ENCODE measurements at places on chromosomes 7 and 10.

GRCh38 chr7:433558-433957, 86.1 kb downstream of the PDGFA start:
- DNase-seq: no peak

DNA sequence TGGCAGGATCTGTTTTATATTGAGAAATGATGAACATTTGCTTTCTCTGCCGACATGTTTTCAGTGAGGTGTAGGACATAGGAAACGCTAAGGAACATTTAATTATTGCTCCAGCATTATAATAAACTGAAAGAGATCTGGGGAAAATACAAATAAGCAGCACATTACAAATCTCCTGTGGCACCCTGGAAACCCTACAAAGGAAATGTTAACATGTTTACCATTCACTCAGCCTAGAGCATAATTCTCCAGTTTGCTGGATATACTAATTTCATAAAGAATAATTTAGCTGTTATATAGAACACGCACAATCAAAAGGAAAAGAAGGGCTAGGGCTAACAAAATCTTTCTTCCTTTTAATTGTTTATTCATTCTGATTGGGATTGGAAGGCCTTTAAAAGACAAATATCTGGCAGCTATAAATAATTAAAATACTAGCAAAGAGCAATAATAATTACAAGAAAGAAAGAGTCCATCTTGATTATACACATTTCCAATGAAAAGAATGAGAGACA, 299.4 kb downstream of the CRPPA start:
- no peak for DNase-seq

DNA sequence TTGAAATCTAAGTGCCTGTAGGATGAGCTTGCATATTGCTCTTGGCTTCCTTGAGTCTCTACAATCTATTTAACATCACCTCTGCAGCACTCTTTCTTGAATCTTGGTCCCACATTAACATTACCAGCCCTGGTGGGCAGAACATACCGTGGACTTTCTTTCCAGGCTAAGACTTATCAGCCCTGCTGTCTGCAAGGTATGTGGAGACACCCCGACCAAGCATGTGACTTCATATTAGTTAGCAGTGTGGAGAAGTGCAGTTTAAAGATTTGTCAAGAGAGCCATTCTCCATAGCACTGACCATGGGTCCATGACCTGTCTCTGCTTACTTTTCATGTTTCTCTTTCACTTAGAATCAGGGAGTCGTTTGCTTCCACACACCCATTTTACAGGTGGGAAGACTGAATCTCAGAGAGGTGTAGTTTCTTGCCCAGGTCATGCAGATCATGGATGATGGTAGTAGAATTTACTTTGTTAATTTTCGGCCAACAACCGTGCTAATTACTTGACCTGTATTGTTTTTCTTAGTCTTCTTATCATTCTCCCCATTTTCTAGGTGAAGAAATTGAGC, 6.0 kb downstream of the CCNY start:
- no peak for DNase-seq

DNA sequence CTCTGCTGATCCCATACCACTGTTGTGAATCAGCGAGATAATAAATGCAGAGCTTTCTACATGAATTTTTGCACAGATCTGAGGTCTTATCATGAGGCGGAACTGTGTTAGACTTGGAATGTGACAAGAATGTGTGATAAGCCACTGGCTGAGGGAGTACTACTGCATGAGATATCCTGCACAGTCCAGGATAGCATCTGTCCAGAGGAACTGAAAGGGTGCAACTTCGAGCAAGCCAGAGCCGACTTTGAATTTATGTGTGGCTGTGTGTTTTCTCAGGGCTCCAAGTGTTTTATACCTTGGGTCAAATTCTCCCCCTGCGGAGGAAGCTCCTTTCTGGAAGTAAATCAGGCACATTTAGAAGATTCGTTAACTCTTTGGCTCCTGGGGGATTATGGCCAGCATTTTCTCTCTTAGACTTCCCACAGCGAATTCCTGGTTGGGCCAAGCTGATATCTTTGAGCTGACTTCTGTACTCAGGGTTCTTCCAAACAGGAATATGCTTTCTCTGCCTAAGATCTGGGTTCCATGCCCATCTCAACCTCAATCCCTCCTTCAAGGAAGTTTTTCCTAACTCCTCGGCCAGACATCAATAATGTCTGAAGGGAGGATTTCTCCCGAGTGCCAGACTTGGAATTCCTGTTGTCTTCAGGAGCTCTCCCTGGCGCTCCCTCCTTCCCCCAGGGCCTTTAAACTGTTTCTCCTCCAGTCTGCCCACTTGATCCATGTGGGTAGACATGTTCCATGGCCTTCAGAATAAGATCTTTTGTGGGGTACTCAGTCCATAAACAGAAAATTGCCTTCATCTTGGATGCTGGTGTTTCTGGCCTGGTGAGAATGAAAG, 2.5 kb upstream of the MEST start:
- DNase-seq: peak; percentile 58

DNA sequence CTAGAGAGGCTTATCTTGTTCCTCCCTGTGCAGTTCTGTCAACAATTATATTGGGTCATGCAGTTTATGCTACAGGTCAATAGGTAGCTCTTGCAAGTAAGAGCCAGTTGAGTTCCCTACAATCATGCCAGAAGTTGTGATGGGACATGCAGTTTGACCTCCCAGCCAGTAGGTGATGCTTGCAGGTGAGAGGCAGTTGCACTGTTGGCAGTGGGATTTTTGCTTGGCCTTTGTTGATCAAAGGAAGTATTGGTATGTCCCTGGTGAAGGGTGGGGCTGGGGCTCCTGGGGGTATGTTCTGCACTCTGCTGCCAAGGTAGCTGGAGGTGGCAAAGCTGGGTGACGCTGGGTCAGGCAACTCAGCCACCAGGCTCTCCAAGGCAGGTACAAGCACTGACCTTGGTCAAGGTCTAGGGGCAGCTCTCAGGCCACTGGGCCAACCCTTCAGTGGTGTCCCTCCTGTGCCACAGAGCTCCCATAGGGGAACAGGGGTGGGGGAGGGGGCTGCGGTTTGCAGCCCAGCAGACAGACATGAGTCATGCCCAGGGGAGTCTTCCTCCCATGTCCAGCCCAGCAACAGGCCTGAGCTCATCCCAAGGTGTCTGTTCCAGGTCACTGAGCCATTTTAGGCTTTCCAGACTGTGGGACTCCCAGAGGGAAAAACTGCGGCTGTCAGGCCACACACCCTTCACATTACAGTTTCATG, 43.3 kb downstream of the MEOX2 start:
- DNase-seq: no peak

DNA sequence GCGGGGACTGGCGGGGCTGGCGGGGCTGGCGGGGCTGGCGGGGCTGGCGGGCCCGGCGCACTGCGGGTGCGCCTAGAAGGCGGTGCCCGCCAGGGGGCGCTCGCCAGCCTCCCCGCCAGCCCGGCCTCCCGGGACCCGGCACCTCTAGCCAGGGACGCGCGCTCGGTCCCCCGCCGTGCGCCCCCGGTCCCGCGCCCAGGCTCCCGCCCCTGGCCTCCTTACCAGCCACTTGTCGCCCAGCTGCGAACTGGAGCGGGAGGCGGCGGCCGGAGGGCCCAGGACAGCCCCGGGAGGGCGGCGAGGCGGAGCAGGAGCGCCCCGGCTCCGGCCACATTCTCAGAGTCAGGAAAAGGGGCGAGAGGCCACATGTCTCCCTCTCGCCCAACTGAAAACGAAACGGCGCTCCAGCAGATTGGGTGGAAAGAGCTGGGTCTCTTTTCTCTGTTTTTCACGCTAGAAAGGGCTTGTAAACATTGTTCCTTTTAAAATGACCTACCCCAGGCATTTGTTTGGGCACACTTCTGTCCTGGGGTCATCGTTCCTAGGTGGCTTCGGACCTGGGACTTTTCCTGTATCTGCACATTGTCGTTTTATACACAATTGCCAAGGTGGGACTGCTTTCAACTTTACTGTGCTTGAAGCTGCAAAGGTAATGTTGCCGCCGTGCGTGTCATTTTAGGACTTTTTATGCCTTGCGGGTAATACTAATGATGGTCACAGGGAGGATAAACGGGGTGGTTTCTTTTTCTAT, 378 bp upstream of the PRKCQ start:
- peak; percentile 65 for DNase-seq

DNA sequence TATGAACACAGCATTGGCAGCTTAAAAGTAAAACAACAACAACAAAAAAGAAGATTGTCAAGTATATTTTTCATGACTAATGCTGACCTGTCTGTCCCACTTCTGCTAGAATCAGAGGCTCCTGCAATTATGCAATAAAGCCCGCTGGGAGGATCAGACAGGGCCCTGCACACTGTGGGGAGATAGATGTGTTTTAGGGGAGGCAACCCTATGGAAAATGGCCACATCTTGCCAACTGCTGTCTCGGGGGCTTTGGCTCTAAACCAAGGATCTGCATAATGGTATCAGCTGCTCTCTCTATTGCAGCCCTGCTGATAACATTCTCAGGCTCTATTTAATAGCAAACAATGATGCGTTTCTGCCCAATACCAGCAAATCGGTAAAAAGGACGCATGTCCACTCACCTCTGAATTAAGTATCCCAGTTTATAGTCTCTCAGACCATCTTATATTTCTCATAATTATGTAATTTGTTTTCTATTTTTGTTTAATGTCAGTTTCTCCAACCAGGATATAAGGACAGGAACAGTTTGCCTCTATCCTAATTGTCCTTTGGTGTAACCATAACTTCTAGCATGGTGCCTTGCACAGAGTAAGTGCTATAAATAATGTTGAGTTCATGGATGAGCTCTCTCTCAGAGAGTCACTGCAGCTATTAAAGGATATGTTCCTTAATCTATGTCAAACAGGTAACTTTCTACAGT, 15.3 kb upstream of the PRKAR2B start:
- DNase-seq: no peak

GRCh38 chr10:84193846-84194423, 402 bp upstream of the CDHR1 start:
- no peak for DNase-seq

DNA sequence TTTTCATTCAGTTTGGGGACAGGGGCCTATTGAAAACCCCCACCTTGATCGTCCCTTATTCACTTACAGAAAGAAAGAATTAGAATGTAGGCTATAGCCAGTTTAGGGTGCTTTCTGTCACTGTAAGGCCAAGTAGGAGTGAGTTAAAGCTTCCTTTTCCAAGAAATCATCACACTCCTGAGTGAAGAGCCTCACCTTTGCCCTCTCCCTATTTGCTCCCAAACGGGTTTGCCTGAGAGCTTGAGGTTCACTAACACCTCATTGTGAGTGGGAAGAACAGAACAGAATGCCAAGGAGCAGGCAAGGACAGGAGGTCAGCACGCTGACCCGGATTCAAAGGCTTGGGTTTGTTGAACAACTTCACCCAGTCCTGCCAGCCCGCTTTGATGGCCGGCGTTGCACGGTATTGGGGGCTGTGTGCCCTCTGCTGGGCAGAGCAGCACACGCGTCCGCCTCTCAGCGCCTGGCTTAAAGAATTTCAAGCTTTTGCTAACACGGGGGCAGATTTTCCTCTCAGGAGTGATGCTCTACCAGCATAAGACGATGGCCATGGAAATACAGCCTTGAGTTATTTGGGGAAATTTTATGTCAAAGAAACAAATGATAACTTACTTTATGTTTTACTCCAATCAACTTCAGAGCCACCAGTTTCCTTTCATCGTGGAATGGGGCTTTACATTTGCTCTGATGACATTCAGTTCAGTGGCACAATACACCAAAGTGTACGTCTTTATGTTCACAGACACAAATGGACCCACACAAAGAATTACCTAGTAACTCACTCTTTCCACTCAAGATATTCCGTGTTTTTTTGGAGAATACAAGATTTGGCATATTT, 470.0 kb downstream of the SUGCT start:
- peak; percentile 26 for DNase-seq

DNA sequence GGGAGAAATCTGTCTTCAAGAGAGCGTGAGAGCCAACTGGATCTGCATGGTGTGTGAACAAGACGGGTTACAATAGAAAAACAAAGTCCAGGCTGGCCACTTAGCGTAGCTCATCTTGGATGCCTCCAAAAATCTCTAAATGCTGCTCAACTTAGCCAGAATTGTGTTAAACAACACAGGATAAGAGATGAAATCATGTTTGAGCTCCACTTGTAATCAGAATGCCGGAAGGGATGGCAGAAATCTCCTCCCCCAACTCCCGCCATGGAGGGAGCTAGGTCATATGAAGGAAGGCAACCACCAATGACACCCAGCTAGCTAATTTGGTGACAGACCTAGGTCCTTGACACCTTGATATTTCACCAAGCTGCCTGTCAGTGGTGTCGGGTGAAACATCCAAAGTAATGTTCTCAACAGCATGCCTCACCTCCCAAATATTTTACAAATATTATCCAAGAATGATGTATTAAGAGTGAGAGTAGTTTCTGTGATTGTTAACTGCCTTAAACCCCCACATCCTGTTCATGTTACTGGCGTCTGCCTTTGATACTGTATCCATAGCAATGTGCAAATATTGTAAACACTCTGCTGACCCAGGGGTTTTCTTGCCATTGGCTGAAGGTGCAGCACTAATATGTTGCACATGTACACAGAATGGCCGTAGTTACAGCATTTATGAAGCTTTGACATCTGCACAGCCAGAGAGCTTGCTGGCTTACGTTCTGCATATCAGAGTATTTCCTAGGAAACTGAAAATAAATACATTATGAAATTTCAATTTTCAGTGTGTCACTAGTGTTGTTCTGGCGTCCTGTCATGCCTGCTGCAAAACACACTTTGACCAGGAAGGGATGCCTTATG, 25.8 kb downstream of the TMEM254 start:
- peak; percentile 93 for DNase-seq

DNA sequence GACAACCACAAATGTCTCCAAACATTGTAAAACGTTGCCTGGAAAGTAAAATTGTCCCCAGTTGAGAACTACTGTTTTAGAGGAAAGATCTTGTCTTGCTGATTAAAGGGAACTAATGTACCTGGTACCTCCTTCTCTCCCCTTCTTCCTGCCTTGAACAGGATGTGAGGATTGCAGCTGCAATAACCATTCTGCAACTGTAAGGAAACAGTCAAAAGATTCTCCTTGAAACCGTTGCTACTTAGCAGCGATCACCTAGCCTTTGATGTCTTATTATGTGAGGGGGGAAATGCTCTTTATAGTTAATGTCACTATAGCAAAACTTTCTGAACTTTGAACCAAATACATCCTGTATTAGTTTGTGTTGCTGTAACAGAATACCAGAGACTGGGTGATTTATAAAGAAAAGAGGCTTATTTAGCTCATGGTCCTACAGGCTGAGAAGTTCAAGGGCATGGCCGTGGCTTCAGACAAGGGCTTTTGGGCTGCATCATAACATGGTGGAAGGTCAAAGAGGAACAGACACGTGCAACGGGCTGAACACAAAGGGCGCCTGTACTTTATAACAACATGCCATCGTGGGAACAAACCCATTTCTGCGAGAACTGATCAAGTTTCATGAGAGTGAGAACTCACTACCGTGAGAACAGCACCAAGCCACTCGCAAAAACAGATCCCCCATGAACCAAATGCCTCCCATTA, 54.2 kb upstream of the PARD3 start:
- no peak for DNase-seq

All from muscle of back (tissue), 13 donors.